Substantia nigra (tissue), 51 donors: ENCODE measurements at places on chromosomes 6 and 20.

DNA sequence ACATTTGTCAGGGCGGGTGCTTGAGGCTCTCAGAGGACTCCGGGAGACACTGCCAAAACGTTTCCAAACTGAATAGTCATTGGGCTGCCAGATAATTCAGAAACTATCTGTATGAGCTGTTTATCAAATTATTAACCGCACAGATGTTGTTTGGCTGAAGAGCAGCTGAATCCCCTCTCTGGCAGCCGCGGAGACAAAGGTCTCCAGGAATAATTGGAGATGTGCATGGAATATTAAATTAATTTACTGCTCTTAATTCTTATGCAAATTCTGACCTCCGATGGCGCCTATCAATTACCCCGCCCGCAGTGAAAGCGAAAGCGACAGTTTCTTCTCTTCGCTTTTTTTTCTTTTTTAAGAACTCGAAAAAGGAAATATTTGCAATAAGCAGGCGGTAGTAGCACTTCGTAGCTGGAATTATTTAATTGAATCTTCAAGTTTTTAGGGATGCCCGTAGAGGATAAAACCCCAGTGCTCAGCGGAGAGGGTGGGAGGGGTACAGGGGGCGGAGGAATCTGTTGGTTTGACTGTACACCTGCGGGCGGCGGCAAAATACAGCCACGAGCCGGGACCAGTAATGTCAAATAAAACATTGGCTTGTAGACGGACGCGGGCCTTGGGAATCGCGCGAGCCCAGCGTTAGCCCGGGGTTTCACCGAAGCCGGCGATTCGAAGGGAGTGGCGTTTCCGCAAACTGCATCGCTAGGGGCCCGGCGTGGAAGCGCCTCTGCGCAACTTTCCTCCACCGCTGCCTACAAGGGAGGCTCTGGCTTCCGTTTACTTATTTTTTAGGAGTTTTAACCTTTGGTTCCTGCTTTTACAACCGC, 6.2 kb downstream of the LINC00237 start:
- peak; percentile 19 for DNase-seq

DNA sequence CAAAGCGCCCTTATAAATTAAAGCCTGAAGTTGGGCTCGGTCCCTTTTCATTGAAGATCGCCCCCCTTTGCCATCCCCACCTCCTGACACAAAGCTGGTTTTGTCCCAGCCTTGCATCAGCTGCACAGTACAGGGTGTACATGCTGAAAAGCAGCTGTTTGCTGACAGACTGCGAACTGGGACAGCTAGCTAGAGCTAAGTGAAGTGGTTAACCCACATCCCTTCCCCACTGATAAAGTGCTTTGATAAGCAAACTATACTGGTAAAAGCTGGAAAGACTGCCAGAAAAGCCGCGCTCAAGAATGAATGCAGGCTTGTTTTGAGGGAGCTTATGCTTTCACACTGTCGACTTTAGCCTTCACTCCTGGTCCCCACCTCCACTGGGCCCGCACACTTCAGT, 207.3 kb downstream of the GMDS start:
- DNase-seq: no peak

DNA sequence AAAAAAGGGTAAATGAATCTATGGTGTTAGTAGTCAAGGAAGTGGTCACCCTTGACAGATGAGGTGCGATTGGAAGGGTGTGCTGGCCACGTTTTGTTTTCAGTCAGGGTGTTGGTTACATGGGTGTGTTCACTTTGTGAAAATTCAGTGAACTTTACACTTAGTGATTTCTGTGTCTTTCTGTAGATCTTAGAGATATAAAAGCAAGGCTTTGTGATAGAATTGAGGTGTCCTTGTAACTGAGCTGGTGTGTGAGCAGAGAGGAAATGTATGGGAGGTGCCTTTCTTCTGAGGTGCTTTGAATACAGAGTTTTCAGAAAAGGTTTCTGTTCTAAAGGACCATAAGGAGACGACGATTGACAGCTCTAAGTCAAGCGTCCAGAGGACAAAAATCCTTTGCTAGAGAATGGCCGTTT, 90.5 kb downstream of the SAMD3 start:
- no peak for DNase-seq

DNA sequence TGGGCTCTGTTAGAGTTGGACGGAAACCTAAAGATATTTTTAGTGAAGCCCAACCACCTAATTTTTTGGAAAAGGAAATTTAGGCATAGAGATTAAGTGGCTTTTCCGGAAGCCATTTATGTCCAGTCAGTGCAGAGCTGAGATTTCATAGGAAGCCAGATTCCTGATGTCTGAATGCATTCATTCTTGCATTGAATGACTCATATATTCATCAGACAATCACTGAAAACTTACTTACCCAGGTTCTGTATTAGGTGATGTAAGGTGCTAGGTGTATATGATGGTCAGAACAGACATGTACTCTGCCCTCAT, 4.1 kb downstream of the SH3BGRL2 start:
- no peak for DNase-seq

DNA sequence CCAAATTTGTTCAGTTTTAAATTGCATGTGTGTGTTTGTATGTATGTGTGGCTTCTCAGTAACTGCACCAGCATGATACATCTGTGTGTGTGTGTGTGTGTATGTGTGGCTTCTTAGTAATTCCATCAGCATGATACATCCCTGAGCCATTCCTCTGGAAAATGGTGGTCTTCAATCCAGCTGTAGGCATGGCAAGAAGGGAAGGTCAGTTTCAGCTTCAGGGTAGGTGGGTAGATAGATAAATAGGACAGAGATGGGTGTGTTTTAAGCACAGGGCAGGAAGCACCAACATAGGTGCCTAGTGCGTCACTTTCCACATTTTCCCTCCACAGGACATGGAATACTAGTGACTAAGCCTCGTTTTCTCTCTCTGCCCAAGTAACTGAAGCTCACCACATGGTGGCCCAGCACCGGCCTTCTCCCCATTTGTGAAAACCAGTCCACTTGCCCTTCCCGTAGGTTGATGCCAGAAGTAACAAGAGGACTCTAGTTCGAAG, 82.9 kb downstream of the RPP40 start:
- DNase-seq: no peak
